ENCODE measurements at places on chromosomes 4 and X. TPM values are rescaled to one million over a fixed set of nuclear protein-coding genes. Genes with fewer than 3 reads are reported as not detected.

Gene NLGN4X
- total RNA-seq: 66.9 TPM

Gene AVPR2
- not detected for total RNA-seq

DNA sequence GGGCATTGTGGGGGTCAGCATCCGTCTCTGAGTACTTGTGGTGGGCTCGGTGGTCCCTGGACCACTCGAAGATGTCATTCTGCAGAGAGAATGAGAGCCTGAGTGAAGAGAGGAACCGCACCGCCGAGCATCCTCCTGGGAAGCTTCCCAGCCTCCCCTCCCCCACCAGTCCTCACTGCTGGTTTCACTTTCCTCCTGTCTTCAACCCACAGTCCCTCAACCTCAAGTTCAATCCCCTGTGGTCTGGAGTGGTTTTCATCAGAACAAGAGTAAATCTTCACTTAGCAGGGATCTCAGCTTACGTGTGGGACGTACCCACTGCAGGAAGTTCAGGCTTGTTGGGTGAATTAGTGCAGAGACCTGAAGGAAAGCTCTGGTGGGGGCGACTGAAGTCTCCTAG, 117.8 kb downstream of the SCD5 start:
- H3K4me1 ChIP-seq: peaks cover 5% of the 10 kb centered on the region
- no peak overlapping the region for H3K4me3 ChIP-seq
- no peak overlapping the region for H3K27ac ChIP-seq
- no peaks in the 10 kb centered on the region for H3K36me3 ChIP-seq
- H3K27me3 ChIP-seq: no peaks in the 10 kb centered on the region

Gene FGF2
- 127 TPM for total RNA-seq

Measured in WTC11 (cell line).